ENCODE measurements at places on chromosomes 5 and 9.

DNA sequence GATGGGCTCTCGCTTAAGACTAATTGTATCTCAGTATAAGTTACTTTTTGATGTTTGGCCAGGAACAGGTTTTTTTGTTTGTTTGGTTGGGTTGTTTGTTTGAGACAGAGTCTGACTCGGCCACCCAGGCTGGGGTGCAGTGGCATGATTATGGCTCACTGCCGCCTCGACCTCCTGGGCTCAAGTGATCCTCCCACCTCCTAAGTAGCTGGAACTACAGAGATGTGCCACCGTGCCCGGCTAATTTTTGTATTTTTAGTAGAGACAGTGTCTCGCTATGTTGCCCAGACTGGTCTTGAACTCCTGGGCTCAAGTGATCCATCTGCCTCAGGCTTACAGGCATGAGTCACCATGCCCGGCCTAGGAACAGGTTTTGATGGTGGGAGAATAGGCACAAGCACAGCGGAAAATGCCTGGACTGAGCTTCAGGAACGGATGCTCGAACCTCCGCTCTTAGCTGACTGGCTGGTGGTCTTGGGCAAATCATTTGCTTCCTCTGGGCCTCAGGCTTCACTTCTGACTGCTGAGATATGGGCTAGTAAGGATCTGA is 11.4 kb upstream of the SYNPO start:
- DNase-seq: no peak

GRCh38 chr5:16742938-16743337 is 126.1 kb upstream of the RETREG1 start:
- DNase-seq: no peak

GRCh38 chr9:109507421-109507838 is 9.3 kb upstream of the PTPN3 start:
- no peak for DNase-seq

GRCh38 chr9:82105729-82106128 is 117.2 kb downstream of the SPATA31D1 start:
- DNase-seq: no peak

DNA sequence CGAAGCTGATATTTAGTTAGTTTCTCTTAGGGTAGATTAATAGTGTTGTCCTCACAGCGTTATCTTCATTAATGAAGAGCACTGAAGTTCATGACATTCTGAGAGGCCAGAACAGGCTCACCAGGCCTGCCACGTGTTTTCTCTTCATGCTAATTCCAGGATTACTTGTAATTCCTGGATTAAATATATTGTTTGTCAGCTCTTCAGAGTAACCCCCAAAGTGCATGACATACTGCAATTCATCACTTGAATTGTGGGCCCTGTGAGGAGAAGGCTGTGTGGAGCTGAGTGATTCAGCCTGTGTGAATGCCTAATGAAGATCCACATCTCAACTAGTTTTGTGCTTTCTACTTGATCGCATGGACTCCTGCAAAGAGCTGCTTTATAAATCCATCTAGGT is 401.0 kb upstream of the ADAMTSL1 start:
- DNase-seq: no peak

DNA sequence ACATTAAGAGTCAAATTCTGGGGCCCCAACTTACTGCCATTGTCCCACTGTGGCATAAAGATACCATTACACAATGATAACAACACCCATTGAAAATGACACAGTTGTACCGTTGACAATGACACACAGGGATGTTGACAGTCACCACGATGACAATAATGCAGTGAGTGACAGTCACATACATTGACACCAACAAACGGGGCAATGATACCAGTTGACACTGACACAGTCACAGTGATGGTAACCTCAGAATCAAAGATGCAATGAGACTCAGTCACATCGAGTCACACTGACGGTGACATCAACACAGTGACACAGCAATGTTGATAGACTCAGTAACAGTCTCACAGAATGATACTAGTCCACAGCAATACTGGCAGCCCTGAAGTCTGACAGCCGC is 16.9 kb downstream of the CNTFR start:
- no peak for DNase-seq

DNA sequence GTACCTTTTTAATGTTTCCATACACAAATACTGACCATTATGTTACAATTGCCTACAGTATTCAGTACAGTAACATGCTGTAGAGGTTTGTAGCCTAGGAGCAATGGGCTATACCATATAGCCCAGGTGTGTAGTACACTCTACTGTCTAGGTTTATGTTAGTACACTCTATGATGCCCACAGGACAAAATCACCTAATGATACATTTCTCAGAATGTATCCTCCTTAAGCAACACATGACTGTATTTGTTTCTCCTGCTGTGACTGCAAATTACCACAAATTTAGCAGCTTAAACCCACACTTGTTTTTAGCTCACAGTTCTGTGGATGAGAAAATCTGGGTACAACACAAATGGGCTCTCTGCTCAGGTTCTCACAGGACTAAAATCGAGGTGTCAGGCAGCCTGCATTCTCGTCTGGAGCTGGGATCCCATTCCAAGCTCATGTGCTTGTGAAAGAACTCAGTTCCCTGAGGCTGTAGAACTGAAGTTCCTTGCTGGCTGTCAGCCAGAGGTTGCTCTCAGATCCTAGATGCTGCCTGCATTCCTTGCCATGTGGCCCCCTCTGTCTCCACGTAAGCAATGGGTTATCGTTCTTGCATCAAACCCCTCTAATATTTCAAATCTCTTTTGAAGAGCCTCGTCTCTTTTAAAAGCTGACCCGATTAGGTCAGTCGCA is 38.6 kb upstream of the PIK3R1 start:
- DNase-seq: no peak

- no peak for DNase-seq
These were observed 39.6 kb upstream of the SLC6A19 start for GRCh38 chr5:1161833-1162229.

DNA sequence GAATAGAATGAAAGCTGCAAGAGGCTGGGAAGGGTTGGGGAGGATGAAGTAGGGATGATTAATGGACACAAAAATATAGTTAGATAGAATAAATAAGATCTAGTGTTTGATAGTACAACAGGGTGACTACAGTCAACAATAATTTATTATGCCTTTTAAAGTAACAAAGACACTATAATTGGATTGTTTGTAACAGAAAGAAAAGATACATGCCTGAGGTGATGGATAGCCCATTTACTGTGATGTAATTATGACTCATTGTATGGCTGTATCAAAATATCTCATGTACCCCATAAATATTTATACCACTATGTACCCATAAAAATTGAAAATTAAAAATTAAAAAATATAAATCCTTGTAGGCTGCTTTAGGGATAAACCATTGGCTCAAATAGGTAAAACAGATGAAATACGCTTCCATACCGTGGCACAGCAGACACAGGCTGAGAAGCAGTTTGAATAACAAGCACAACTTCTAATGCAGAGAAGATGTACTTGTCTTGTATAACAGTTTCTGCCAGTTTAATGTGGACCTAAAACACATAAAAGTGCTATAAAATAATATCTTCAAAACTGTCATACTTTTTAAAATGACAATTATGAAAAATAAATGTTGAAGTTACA is 34.9 kb downstream of the APBA1 start:
- no peak for DNase-seq

- no peak for DNase-seq
These were observed 314.4 kb upstream of the EFNA5 start for GRCh38 chr5:107985144-107985543.
